ENCODE measurements at places on chromosomes 2 and 18. TPM values are rescaled to one million over a fixed set of nuclear protein-coding genes. Genes with fewer than 3 reads are reported as not detected.

Gene C2orf74
- total RNA-seq, result 37.5 TPM

Gene CNTNAP5
- total RNA-seq, result not detected

Gene FAM228B
- total RNA-seq, result 5.1 TPM

Gene ACTG2
- 78.8 TPM for total RNA-seq

Gene LRRC30
- not detected for total RNA-seq

Gene PFN4
- 0.69 TPM for total RNA-seq

Gene AQP12A
- total RNA-seq, result not detected

Gene TANC1
- 11.6 TPM for total RNA-seq

Gene NEU2
- total RNA-seq, result not detected

Gene ASXL3
- total RNA-seq, result not detected

Gene PLEK
- not detected for total RNA-seq

Gene COL4A3
- not detected for total RNA-seq

- H3K27me3 ChIP-seq, result no peaks in the 10 kb centered on the region
- H3K4me3 ChIP-seq, result no peak overlapping the region
- DNase-seq, result no peak
- no peaks in the 10 kb centered on the region for H3K4me1 ChIP-seq
Observed at GRCh38 chr2:144645083-144645778, 125.3 kb upstream of the ZEB2 start.

DNA sequence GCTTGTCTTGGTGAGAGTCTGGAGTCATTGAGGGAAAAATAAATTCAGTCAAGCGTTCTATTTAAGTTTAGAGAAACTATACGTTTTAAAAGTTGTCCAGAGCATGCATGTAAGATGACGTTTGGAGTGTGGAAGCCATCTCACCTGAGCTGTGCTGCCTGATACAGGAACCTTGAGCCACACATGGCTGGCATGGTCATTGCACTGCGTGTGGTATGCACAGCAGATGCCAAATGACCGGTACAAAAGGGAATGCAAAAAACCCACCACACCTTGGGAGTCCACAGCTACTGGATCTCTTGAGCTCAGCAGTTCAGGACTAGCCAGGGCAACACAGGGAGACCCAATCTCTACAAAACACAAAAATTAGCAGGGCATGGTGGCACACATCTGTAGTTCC lies 4.3 kb downstream of the MZT2B start:
- no peaks in the 10 kb centered on the region for H3K27me3 ChIP-seq
- H3K4me1 ChIP-seq, result peaks cover 4% of the 10 kb centered on the region
- DNase-seq, result no peak
- H3K4me3 ChIP-seq, result no peak overlapping the region
- no peak overlapping the region for H3K27ac ChIP-seq

DNA sequence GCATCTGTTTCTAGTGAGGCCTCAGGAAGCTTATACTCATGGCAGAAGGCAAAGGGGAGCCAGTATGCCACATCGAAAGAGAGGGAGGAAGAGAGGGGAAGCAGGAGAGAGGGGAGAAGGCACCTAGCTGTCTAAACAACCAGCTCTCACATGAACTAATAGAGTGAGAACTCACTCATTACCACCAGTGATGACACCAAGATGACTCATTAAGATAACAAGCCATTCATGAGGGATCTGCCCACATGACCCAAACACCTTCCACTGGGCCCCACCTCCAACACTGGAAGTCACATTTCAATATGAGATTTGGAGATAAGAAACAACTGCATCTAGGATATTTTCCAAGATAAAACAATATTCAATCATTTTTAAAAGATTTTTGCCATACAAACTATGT lies 753.9 kb upstream of the ZEB2 start:
- H3K4me3 ChIP-seq, result no peak overlapping the region
- no peaks in the 10 kb centered on the region for H3K36me3 ChIP-seq
- H3K27me3 ChIP-seq, result no peaks in the 10 kb centered on the region
- no peaks in the 10 kb centered on the region for H3K4me1 ChIP-seq
- no peak overlapping the region for H3K27ac ChIP-seq
- no peak for DNase-seq

DNA sequence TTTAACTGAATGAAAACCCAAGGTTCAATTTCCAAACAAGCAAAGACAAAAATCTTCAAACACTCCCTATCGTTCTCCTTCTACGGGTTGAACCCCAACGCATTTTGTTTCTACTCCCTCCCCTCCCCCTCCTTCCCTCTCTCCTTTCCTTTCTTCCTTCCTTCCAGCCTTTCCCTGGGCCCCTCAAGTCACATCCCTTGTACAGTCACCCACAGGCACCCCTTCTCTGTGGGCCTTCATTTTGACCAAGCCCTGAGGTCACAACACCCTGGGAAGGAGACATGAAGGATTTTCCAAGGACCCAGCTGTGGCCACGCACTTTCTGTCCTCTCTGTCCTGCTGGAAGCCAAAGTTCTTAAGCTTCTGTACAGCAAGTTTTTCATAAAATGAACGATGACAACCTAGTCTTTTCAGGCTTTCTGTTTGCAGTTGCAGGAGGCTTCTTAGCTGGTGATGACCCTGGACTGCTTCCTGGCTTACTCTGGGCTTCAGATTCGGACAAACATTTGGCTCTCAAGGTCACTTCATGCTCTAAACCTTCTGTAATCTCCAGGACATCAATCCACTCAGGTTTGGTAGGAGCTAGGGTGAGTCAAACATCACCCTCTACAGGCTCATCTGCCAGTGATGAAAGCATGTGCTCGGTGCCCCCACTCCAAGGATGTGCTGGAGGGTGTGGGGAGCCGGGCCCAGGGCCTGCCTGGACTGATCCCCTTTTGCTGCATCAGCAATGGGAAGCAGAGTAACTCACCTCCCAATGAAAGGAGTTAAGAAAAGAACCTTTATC lies 25.5 kb downstream of the TMEM247 start:
- no peaks in the 10 kb centered on the region for H3K36me3 ChIP-seq
- DNase-seq, result no peak
- H3K4me1 ChIP-seq, result no peaks in the 10 kb centered on the region
- no peaks in the 10 kb centered on the region for H3K27me3 ChIP-seq
- H3K27ac ChIP-seq, result no peak overlapping the region

- no peaks in the 10 kb centered on the region for H3K27me3 ChIP-seq
- H3K4me3 ChIP-seq, result no peak overlapping the region
- no peak overlapping the region for H3K27ac ChIP-seq
Observed at GRCh38 chr2:227134591-227134990, 29.4 kb downstream of the COL4A4 start.

GRCh38 chr2:173962583-173963110 lies 2.5 kb downstream of the SP3 start:
- peak overlapping the region; percentile 100 for H3K27ac ChIP-seq
- DNase-seq, result no peak
- peak overlapping the region; percentile 65 for H3K4me3 ChIP-seq

DNA sequence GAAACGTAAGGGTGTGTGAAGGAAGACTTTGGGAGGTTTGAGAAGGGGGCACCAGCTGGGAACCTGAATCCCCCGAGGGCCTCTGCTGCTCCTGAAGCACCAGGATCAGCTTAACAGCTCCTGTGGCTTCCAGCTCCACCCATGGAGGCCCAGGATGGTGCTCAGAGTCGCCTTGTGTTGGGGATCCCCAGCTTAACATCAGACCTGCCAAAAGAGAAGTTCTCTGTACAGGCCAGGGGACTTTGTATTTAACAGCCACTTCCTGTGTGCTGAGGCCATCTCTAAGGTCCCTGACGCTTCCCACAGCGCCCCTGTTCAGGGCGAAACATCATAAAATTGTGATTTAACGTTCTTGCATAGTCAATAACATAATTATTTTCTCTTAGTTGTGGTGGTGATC lies 77.5 kb downstream of the NCK2 start:
- no peaks in the 10 kb centered on the region for H3K4me1 ChIP-seq
- peaks cover 3% of the 10 kb centered on the region for H3K36me3 ChIP-seq
- DNase-seq, result no peak
- H3K27me3 ChIP-seq, result no peaks in the 10 kb centered on the region

- H3K4me1 ChIP-seq, result no peaks in the 10 kb centered on the region
- H3K27ac ChIP-seq, result no peak overlapping the region
Observed at GRCh38 chr2:198657512-198658121, 800.1 kb downstream of the SATB2 start.

GRCh38 chr18:28793901-28794300 lies 617.0 kb upstream of the CDH2 start:
- peaks cover 11% of the 10 kb centered on the region for H3K4me1 ChIP-seq
- no peak for DNase-seq
- H3K27ac ChIP-seq, result no peak overlapping the region
- no peaks in the 10 kb centered on the region for H3K27me3 ChIP-seq
- H3K36me3 ChIP-seq, result no peaks in the 10 kb centered on the region
- no peak overlapping the region for H3K4me3 ChIP-seq

- 0 out of 2 replicates have a peak, but pooled peaks cover 3% of the 10 kb centered on the region for H3K27me3 ChIP-seq
- no peak overlapping the region for H3K27ac ChIP-seq
- H3K4me1 ChIP-seq, result no peaks in the 10 kb centered on the region
Observed at GRCh38 chr18:5175378-5175777, 21.7 kb downstream of the AKAIN1 start.

GRCh38 chr18:56379256-56379655 lies 259.1 kb downstream of the TXNL1 start:
- no peak overlapping the region for H3K4me3 ChIP-seq
- no peak for DNase-seq
- H3K36me3 ChIP-seq, result no peaks in the 10 kb centered on the region
- H3K27me3 ChIP-seq, result no peaks in the 10 kb centered on the region

DNA sequence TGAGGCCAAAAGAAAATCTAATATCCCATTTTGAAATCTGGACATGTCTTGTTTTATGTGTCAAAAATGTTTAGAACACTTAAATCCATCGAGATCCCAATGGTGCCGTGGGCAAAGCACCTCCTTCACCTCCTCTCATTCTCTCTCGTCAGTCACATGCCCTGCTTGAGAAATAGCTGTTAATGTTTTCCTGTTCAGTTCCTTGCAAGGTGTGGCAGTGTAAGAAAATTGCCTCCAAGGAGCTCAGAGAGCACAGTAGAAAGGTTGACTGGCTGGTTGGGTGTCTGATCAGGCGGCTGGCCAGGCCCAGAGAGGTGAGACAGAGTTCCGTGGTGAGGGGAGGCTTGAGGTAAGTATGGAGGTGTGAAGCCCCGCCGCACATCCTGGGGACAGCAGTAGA lies 210.2 kb downstream of the TSN start:
- H3K36me3 ChIP-seq, result no peaks in the 10 kb centered on the region
- H3K4me3 ChIP-seq, result no peak overlapping the region
- no peak for DNase-seq
- H3K27ac ChIP-seq, result no peak overlapping the region
- H3K27me3 ChIP-seq, result peaks cover 13% of the 10 kb centered on the region

DNA sequence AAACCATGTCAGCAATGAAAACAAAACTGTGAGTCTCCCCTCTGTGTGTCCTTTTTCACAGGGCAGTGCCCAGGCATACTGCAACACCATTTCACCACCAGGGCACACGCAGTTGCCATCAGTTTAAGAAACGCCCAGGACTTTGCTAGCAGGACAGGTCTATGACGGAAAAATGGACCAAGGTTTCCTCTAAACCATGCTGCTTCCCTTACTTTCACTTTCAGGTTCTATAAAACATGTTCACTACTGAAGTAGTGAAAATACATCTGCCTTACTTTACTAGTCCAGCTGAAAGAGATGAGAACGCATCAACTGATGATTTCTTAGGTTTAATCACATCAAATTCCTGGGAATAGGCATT lies 110.5 kb downstream of the TCF4 start:
- H3K36me3 ChIP-seq, result no peaks in the 10 kb centered on the region
- H3K27ac ChIP-seq, result peak overlapping the region; percentile 67
- H3K4me3 ChIP-seq, result peak overlapping the region; percentile 41
- H3K4me1 ChIP-seq, result peaks cover 36% of the 10 kb centered on the region
- H3K27me3 ChIP-seq, result no peaks in the 10 kb centered on the region
- no peak for DNase-seq

DNA sequence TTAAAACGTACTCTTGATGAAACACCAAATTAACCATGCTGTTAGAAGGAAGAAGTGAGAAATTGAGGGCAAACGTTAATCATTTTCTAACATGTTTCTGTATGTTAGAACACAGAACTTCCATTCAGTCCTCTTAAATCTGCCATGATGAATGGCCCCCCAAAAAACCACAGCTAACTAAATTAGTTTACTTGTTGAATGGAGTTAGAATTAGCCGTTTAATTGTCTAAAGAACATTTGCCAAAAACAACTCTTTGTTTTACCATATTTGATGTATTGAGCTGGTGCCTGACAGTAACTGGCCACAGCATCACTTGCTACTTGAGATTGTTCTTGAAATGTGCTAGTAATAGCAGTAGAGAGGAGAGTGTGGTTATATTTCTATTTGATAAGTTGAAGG lies 12.7 kb downstream of the CCNYL1 start:
- DNase-seq, result no peak
- no peaks in the 10 kb centered on the region for H3K36me3 ChIP-seq
- H3K27me3 ChIP-seq, result no peaks in the 10 kb centered on the region

DNA sequence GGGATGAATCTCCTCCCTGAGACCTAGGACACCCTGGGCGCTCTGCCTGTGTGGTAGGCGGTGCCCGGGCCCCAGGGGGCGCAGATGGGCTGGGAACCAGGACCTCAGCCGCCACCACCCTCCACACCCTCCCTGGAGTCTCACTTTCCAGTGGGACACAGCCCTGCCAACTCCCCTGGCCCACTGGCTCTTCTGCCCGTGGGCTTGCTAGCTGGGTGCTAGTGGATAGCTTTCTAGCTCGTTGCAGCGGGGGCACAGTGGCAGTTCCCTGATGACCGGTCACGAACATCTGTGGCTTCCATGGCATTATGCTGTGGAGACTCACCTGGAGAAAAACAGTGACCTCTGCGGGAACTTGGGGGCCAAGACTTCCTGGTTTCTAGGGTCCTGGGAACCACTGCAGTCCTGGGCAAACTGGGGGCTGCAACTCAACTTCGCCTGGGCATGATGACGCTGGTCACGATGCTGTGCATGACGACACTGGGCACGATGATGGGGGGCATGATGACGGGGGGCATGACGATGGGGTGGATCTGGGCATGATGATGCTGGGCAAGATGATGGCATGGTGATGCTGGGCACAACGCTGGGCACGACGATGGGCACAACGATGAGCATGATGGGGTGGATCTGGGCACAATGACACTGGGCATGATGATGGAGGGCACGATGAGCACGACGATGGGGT lies 31.0 kb upstream of the ALLC start:
- DNase-seq, result no peak
- peak overlapping the region; percentile 66 for H3K27ac ChIP-seq
- peaks cover 12% of the 10 kb centered on the region for H3K4me1 ChIP-seq
- no peaks in the 10 kb centered on the region for H3K36me3 ChIP-seq
- H3K4me3 ChIP-seq, result no peak overlapping the region
- H3K27me3 ChIP-seq, result no peaks in the 10 kb centered on the region

GRCh38 chr2:216842636-216843035 lies 17.2 kb downstream of the TNP1 start:
- no peaks in the 10 kb centered on the region for H3K36me3 ChIP-seq
- H3K4me1 ChIP-seq, result no peaks in the 10 kb centered on the region
- H3K27ac ChIP-seq, result no peak overlapping the region
- H3K4me3 ChIP-seq, result no peak overlapping the region
- H3K27me3 ChIP-seq, result 0 out of 2 replicates have a peak, but pooled peaks cover 2% of the 10 kb centered on the region
- DNase-seq, result no peak

Measured in SJSA1 (cell line).